ENCODE measurements at places on chromosomes 2 and 18.

DNA sequence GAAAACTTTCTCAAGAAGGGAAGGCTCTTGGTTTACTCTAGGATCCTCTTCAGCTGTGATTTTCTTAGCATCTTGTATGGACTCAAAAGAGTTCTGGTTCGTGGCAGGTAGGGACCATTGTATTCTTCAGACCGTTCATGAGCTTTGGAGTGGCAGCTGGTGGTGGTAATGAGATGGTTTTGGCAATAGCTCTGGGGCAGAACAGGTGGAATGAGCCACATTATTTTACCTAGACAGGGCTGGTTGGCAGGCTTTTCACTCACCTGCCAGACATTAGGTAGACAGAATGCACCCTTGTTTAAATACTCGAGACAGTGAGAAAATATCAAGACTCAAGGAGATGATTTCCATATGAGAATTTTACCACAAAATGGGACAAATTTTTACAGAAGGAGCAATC lies 26.2 kb upstream of the MGAT5 start:
- DNase-seq, result no peak

DNA sequence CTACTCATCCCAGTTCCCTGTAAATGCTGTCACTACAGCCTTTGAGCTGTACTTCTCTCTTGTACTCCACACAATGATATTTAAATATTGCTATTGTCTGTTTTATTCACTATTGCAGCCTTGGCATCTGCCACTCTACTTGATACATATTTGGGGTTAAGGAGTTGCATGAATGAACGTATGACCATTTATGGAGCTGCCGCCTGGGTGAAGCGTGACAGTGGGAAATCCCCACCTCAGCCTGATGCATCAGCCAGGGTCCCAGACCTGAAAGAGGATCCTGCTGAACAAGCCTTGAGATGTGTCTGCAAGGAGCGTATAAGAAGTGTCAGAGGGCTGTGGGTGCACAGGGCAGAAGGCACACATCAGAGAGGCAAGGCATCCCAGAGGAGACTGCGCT lies 39.1 kb downstream of the MRPL35 start:
- DNase-seq, result no peak

DNA sequence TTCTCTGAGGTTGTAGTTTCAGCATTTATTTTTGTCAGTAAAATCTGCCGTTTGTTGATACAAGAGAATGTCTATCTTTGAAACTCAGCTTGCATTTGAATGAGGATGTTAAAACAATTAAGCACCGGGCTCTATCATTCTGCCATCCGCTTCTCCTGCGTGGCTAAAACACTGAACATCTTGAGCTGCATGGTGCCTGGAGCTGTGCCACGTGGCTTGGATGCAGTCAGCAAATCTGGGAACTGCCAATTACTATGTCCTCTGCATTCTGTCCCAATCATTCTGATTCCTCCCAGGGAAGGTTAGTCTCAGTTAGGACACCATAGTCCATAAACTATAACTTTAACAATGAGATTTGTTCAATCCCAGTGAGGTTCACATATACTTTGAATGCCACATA lies 598.4 kb downstream of the FBXO15 start:
- DNase-seq, result no peak

DNA sequence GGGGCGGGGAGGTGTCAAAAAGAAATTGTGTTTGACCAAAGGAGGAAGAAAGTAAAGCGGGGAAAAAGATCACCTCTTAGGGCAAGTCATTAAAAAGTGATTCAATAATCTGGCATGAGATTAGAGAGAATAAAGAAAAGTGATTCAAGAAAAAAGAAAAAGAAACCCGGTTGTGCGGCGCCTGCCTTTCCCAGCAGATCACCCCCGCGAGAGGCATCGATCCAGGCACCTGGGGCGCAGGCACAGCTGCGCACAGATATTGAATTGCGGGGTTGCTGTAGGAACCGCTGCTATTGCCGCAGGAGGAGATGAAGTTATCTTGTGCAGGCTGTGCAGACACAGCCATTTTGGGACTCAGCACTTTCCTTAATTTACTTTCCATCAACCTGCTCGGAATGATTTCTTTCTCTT lies 71.2 kb downstream of the PLB1 start:
- DNase-seq, result peak; percentile 28

GRCh38 chr2:145344076-145344724 lies 824.3 kb upstream of the ZEB2 start:
- DNase-seq, result no peak

- DNase-seq, result no peak
These were observed 8.7 kb downstream of the OTOF start for GRCh38 chr2:26469092-26469710.

Measured in CD8-positive, alpha-beta memory T cell (primary cell).